Stimulated activated CD4-positive, alpha-beta T cell treated with anti-CD3 and anti-CD28 coated beads, Interleukin-1b, Interleukin-23, amount 100 ng/mL, for 1 hour (primary cell): ENCODE measurements at places on chromosomes 5 and 9.

DNA sequence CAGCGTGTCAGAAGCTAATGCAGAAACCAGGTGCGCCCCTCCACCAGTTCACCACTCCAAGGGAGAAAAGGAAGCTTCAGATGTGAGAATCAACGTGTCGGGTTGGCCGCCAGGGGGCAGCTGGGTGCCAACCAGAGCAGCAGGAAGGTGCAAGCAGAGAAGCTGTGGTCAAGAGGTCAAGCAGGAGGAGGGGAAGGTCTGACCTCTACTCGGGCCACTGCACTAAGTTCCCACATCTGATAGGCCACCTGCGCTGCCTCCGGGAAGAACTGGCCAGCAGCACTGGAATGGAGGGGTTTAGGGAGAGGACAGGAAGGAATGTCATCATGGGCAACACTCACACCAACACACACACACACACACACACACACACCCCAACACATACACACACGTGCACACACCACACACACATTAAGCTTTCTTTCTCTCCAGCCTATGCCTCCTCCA is 31.4 kb downstream of the ANXA6 start:
- peak; percentile 28 for DNase-seq

- no peak for DNase-seq
Measured at GRCh38 chr9:117992006-117992405, 287.8 kb downstream of the TLR4 start.

- no peak for DNase-seq
Measured at GRCh38 chr9:88932766-88933165, 58.5 kb upstream of the S1PR3 start.

DNA sequence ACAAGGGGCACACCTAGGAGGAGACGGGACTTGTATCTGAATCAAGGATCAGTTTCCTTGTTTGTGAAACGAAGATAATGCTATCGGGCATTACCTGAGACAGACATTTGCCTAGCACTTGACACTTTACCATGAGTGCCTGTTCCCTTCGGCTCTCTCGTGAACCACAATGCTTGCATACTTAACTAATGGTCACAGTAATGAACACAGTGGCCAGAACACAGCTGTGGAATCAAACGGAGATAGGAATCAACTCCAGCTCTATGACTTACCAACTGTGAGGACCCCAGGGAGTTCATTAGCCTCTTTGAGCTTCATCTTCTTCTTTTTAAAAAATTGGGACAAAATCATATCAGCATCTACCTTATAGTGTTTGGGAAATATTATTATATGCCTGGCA is 207.8 kb downstream of the DRD1 start:
- no peak for DNase-seq

GRCh38 chr5:68886814-68887213 is 207.0 kb upstream of the SLC30A5 start:
- no peak for DNase-seq

- no peak for DNase-seq
Measured at GRCh38 chr5:136435946-136436543, 70.7 kb upstream of the TRPC7 start.

GRCh38 chr5:34688015-34688810 is 32.1 kb downstream of the RAI14 start:
- no peak for DNase-seq

DNA sequence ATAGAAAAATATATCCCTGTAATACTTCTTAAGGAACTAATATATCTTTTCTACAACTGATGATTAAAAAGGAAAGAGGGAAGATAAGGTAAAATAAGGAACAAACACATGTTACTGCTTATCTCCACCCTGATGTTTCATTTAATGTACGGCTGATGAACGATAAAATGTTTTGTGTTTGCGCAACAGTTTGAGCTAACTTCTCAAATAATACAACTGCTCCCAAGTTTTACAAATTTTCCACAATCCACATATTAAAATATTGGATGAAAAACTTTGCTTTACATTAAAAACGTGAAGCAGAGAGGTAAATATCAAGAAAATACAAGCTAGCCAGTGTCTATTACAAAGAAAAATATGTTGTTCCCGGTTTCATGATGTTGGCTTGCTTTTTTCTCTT is 21.0 kb upstream of the CSNK1G3 start:
- no peak for DNase-seq

GRCh38 chr9:14314929-14315874 is 1.3 kb upstream of the NFIB start:
- no peak for DNase-seq

DNA sequence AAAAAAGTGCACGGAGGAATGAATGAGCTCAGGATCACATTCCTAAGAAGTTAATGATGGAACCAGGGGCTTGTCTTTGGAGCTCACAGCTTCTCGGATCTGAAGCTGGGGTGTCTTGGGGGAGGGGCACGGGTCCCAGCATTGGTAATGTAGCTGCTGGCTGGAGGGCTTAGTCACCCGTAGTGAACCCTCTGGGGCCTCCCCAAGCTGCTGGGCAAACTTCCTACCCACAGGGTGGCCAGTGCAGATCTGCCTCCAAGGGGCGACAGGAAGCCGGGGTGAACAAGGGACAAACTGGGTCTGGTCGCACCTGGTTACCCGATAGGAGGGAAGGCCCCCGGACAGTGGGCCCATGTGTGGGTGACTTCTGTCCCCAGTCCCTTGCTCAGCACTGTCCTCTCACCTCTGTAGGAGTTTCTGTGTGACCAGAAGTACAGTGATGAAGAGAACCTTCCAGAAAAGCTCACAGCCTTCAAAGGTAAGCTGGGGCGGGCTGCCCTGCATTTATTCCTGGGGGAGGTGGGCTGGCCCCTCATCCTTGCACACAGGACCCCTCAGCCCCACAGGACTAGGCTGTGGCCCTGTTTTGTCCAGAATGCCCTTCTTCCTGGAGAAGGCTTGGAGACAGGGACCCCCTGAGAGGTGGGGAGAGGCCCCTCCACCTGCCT is 14.1 kb upstream of the NUP214 start:
- no peak for DNase-seq

DNA sequence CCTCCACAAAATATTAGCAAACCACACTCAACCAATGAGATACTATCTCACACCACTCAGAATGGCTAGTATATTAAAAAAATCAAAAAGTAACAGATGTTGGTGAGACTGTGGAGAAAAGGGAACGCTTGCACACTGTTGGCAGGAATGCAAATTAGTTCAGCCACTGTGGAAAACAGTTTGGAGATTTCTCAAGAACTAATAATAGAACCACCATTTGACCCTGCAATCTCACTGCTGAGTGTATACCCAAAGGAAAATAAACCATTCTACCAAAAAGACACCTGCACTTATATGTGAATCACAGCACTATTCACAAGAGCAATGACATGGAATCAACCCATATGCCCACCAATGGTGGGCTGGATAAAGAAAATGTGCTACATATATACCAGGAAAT is 393.5 kb downstream of the PDE4D start:
- DNase-seq: no peak

- DNase-seq: no peak
Measured at GRCh38 chr9:85730916-85731630, 10.7 kb downstream of the AGTPBP1 start.

DNA sequence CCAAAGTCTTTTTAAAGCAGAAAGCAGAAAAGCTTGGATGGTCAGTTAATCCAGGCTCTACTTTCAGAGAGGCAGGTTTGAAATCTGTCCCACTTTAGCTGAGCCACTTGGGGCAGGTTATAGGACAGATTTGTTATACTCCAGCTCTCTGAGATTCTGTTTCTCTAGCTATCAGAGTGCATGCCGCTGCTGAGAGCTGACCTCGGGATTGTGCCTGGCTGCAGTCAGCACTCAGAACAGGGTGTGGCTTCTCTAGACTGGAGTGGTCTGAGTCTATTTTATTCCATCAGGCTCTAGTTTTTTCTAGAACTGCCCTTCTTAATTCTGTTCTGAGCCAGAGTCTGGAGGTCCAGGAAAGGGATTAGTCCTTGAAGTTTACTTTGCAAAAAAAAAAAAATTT is 67.7 kb downstream of the NDFIP1 start:
- no peak for DNase-seq

DNA sequence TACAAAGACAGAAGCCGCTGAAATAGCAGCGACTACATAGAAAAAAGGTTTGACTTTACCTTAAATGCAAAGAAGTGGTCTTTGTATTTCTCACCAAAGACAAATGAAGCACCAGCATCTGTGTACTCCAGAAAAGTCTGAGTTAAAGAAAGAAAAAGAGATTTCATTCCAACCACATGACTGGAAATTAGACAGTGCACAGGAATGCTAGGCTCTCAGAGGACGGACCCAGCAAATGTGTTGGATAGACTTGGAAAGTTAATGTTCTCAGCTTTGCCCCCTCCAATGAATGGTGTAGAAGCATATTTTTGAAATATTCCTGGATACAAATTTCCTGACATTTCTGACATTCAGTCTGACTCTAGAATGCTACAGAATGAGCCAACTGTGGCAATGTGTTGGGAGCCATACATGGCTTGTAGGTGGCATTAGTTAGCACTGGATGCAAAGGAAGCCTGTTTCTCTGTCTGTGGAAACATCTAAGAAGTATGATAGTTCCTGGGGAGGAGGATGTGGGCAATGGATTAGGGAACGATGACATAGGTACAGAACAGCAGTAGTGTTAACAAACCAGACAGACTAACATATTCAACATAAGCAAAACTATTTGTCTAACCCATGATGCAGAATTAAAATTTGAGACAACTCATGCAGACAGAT is 43.3 kb downstream of the SLC28A3 start:
- DNase-seq: no peak

DNA sequence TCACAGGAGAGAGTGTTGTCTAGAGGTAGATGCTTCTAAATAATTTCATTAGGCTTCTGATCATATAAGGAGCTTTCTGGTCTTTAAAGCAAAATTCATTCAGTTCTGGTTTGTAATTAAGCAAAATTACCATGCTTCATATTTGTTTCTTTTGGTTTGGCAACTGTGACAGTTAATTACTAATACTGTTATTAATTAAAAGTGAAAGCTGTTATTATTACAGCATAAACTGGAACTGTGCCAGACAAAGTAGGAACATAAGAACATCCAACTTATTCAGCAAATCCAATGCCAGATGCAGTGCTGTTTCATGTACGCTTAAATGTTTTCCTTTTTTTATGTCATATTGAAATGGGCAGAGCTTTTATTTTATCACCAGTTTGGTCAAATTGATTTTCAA is 70.4 kb upstream of the DAB2 start:
- no peak for DNase-seq

- DNase-seq: no peak
Measured at GRCh38 chr5:42784132-42784531, 27.5 kb downstream of the CCDC152 start.

- DNase-seq: no peak
Measured at GRCh38 chr5:111961862-111962261, 204.9 kb upstream of the NREP start.

GRCh38 chr5:121688781-121689180 is 162.9 kb upstream of the FTMT start:
- DNase-seq: no peak

- no peak for DNase-seq
Measured at GRCh38 chr5:138790684-138791083, 37.5 kb downstream of the CTNNA1 start.

GRCh38 chr9:99282406-99282805 is 60.3 kb downstream of the SEC61B start:
- no peak for DNase-seq

- DNase-seq: no peak
Measured at GRCh38 chr5:94830520-94830919, 212.1 kb downstream of the SLF1 start.

DNA sequence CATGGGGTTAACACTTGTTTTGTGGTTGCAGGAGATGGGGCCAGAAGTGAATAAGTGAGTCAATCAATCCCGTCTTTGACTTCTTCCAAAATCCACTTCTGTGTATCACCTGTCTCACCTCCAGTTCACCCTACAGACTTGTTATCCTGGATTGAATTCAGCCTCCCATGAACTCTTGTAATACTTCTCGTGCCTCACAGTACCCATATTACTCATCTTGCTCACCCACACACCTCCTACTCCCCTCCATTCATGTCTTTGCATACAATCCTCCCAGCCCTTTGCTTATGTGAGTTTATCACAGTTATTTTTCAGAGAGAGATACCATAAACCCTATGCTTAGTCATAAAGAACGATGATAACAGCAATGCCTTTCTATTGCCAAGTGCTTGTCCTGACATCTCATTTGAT is 52.9 kb upstream of the PAPPA start:
- no peak for DNase-seq

DNA sequence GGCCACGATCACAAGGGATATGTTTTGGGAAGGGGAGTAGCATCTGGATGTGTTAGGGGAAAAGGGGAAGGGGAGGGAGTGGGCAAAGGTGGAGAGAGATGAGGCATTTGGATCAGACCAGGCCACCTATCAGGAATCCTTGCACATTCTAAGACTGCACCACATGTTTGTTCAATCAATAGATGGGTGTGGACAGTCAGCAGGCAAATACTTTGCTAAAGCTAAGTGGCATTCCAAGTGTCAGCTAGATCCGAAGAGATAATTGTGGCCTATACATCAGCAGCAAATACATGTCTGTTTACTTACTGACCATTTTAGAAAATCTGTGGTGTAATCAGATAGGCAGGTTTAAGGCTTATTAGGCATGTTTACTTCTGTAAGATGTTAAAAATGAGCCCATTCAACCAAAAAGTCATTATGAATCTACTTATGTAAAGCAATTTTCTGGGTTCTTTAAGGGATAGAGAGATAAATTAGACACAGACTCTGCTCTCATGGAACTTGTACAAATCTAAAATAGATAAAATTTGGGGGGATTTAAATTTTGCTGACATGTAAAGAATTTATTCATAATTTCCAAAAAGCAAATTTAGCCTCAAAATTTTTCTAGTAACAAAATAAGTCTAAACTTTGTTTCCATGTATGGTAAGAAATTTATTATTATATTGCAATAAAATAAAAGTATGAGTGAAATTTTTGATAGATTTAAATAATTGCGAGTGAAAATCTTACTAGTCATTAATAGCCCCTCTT is 107.3 kb downstream of the SNCAIP start:
- no peak for DNase-seq

DNA sequence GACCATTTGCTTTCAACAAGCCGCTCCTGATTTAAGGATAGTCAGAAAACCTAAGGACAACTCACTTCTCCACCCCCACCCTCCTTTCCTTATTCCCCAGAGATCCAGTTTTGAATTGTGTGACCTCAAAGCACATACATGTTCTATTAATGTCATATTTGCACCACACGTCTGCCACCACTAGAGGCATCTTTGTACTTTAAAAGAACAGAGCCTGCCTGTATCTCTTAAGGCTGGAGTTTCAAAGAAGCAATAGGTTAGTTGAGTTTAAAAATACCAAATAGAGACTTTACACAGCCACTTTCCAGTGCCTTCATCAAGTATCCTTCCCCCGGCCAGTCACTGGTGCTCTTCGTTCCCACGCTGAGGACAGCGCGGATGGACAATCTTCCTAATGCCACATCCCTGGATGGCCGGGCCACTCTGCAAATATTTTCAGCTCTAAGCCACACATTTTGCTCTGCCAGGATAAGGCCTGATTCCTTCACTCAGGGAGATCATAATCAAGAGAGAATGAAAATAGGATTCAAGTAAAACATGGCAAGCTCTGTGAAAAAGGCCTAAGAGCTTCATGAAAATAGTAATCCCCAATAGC is 146.3 kb downstream of the SNCAIP start:
- DNase-seq: no peak
